Inflammatory macrophage treated with lipopolysaccharide for 1 hour (primary cell): ENCODE measurements at places on chromosomes 4 and X.

- no peak for DNase-seq
Measured at GRCh38 chr4:170097681-170098080, 7.9 kb upstream of the AADAT start.

GRCh38 chrX:37896511-37896890 lies 49.1 kb upstream of the DYNLT3 start:
- no peak for DNase-seq

DNA sequence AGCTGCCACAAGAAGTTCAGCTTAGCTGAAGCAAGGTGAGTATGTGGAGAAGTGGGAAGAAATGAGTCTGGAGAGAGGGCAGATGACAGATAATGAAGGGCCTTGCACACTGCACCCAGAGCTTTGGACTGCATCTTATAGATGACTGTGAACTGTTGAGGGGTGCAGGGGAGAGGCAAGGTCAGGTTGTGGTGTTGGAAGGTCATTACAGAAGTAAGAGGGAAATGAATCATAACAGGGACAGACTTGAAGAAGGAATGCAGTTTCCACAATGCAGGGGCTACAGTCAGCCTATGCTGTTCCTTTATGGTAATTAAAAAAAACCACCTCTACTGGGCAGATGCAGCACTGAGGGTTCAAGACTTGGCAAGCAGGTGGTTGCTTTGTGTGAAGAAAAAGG lies 4.8 kb upstream of the IGFBP7 start:
- no peak for DNase-seq

DNA sequence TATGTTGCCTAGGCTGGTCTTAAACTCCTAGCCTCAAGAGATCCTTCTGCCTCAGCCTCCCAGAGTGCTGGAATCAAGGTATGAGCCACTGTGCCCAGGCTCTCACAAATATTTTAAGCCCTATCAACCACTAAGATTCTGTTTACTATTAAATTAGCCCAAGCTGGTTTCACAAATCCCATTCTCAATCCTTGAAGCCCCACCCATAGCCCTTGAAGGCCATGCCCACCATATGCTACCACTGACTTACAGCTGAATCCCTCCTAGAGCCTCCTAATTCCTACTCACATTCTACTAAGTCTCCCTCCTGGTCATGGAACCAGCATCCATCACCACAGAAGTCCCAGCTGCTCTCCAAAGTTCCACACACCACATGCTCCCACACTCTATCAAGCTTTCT lies 9.7 kb downstream of the GRIPAP1 start:
- DNase-seq, result no peak

GRCh38 chr4:6760865-6761264 lies 21.7 kb upstream of the KIAA0232 start:
- DNase-seq, result no peak

DNA sequence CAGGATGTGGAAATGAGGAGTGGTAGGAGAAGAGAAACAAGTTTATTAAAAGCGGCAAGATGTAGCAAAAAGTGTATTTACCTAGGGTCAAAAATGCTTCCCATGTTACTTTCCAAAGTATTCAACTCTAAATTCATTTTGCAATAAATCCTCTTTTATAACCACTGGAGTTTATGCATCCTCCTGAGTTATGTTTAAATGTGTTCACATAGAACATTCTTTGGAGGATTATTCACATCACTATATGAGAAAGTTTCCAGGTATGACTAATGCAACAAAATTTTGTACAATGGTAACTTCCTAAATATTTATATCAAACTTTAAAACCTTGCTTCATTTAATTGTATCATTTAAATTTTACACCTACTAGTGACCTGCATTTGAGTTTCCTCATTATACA lies 870.6 kb upstream of the SLIT2 start:
- DNase-seq, result no peak

DNA sequence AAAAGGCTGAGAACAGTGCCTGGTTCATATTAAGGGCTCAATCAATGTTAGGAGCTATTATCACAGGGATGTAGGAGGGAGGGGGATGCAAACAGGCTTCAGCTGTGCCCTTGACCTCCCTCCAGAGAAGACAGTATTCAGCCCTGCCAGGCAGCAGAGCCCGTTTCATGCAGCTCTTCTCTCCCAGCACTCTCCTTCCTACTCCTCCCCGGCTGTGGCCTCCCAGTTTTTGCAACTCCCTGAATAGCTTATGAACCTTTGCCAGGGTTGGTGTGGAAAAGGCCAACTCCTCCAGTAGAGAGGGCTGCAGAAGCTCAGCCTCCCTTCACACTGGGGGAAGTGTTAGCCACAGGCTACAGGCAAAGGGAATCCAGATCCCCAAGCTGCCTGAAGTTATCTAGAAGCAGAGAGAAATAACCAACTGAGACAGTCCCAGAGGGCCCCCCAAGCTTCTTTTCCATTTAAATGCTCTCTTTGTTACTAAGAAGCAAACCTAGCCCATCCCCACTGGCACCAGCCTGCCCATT lies 31.7 kb upstream of the APLN start:
- DNase-seq, result no peak

- DNase-seq, result no peak
Measured at GRCh38 chr4:106718548-106718947, 317.6 kb downstream of the DKK2 start.

GRCh38 chrX:118474586-118474985 lies 21.0 kb upstream of the DOCK11 start:
- DNase-seq, result no peak

DNA sequence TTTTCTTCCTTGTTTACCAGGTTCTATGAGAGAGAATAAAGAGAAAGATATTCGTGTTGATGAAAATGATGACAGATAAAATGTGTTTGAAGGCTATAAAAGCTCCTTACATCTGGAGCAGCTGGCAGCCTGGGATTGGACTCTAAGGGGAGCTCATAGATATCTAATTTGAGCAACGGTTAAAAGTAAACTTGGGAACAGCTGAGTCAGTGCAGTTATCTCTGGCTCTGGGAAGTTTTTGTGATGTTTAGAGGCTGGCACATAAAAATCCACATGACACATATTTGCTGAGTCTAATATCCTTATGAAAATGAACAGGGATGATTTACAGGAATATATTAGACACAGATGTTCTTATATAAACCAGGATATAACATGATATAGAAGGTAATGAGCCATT lies 331.8 kb upstream of the TENM3 start:
- DNase-seq, result no peak

DNA sequence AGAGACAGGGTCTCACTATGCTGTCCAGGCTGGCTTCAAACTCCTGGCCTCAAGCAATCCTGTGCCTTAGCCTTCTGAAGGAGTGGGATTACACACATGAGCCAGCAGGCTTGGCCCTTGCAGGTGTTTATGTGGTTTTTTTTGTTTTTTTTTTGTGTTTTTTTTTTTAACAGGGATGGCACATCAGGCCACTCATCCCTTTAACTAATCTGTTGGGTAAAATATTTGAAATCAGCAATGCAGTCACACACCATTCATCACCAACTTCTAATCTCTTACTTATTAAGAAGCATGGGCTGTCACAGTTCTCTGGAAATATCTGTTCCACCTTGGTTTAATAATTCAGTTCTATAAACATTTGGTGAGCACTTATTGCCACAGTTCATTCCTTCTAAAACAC lies 12.3 kb downstream of the CCDC160 start:
- DNase-seq, result no peak

- no peak for DNase-seq
Measured at GRCh38 chr4:123121241-123121907, 199.0 kb upstream of the NUDT6 start.

GRCh38 chr4:92634882-92635281 lies 331.1 kb downstream of the GRID2 start:
- no peak for DNase-seq

DNA sequence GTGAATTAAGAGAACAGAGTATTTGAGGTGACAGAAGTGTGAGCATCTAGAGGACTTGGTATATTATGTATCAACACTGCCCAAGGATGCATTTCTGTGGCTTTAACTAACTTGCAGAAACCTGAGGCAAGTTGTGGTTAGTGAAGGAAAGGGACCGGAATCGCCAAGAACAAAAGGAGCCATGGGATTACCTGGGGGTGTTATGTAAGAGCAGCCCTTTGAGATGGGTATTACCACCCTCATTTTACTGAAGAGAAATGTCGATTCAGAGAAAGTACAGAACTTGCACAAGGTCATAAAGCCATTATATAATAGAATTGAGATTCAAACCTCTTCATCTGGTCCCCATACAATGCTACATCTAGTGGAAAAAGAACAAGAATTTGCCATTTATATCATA lies 14.3 kb downstream of the TENM3 start:
- no peak for DNase-seq

- DNase-seq, result no peak
Measured at GRCh38 chr4:6908432-6909112, 1.1 kb upstream of the TBC1D14 start.
